ENCODE measurements at places on chromosomes 13 and 19. TPM values are rescaled to one million over a fixed set of nuclear protein-coding genes. Genes with fewer than 3 reads are reported as not detected.

DNA sequence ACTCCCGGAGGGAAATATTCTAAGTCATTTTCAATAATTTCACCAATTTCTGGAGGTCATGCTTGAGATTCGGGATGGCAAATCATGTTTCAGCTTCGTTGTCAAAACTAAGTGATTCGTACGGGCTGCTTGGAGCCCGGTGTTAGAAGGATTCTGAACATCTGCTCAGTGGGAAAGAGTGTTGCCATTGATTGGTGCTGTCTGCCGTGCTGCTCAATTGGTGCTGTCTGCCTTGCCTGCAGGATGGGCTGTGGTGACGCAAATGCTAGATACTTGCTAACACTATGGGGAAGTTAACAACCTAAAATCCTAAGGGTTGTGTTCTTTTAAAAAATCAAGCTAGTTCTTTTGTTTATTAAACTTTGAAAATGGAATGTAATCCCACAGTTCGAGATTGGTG lies 17.3 kb upstream of the CACNG8 start:
- DNase-seq, result no peak

DNA sequence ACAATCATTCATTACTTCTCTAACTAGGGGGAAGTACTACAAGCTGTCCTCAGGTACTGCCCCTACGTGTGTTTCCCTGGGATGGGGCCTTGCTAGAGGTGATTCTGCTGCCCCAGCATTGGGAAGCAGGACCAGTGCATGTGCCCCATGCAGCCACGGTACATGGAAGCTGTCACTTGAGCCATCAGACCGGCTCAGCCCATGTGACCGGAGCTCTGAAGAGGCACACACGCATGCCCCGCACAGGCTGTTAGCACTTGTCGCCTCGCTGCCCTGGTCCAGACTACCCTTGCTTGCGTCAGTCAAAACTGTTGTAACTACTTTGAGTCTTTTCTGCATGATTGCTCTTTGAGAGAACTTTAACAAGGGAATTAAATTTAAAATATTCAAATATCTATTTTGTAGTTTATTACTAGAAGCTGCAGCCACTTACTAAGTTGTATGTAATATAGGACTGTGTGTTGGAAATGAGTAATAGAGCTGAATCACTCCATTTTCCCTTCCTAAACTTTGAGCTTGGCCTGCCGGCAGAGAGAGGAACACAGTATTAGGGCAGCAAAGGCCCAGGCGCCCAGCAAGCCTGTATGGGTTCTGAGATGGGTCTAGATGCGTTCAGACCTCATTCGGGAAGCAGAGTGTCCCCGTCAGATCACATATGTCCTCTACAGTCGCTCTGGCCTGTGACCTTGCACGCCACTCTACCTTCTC lies 42.2 kb downstream of the DHRS12 start:
- DNase-seq, result no peak

DNA sequence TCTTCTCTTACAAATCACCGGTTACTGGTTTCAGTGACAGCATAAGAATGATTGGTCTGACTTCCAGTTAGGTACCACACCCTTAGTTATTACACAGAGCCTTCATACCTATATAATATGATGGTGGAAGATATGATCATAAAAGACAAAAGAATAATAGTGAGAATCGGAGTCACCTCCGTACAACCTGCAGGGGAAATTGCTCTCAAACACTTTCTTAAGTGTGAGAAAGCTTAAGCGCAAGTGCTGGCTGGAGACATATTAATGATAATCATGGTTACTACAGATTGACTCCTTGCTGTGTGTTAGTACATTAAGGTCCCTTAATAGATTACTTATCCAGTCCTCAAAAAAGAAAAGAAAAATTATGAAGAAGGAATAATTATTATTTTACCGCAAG lies 1.8 kb upstream of the LHFPL6 start:
- no peak for DNase-seq

- no peak for DNase-seq
These were observed 6.0 kb upstream of the FFAR1 start for GRCh38 chr19:35341565-35342225.

- peak; percentile 100 for DNase-seq
These were observed 720 bp upstream of the HNRNPL start for GRCh38 chr19:38850436-38850975.

DNA sequence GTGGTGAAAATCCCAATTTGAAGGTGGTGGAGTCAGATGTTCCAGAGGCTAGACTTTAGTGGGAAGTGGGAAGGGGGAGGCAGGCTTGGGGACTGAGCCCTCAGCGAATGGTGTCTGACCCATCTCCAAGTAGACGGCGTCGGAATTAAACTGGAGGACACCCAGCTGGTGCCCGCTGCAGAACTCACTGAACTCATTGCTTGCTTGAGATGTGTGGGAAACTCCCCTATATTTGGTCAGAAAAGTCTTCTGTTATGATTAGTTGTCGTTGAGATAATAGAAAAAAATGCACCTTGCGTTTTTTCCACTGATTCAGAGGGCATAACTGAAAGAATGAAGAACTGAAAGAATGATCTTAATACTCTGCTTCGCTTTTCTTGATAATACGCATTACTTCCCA lies 871 bp upstream of the ZNF583 start:
- no peak for DNase-seq

DNA sequence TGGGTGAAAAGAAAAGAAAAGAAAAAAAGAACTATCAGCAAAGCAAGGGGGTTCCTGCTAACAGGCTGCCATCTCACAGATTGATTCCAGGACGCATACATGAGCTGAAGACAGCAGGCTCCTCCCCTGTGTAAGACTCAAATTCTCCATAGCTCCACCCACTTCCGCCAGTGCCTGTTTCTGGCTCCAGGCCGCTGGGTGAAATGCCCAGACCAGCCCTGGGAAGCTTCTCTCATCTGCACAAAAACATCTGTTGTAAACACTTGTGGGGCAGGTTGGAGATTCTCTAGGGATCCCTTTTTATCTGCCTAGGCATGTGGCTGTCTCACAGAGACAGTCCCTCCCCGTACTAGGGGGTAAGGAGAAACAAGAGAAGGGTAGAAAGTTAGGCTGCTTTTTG lies 1054.4 kb upstream of the SPRY2 start:
- DNase-seq, result no peak

GRCh38 chr13:106609116-106609515 lies 41.2 kb upstream of the ARGLU1 start:
- DNase-seq, result no peak

DNA sequence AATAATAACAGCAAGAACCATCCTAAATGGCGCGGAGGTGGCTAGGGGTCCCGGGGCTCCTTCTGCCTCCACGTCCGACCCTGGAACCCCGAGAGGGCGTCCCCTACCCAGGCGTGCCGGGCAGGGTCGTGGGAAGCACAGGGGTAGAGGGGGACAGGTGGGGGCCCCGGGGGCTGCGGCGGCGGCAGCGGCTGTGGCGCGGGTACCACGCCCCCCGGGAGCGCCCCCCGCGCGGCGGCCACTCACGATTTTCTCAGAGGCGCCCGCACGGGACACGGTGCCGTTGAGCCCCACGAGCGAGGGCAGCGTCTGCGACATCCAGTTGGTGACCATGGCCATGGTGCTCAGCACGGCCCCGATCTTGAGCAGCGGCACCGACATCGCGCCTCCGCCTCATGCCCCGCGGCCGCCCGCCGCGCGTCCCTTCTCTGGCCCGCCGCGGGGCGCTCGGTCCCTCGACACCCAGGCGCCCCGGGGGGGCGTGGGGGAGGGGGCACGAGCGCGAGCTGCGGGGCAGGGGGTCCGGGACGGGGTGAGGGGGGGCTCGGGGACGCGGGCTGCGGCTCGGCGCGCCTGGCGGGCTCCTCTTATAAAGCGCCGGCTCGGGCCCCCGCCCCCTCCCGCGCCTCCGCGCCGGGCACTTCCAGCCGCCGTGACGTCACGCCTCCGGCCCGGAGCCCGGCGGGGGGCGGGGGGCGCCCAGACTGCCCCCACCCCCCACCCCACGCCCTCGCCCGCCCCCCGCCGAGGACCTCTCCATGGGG lies 22.9 kb downstream of the OLFM2 start:
- no peak for DNase-seq

DNA sequence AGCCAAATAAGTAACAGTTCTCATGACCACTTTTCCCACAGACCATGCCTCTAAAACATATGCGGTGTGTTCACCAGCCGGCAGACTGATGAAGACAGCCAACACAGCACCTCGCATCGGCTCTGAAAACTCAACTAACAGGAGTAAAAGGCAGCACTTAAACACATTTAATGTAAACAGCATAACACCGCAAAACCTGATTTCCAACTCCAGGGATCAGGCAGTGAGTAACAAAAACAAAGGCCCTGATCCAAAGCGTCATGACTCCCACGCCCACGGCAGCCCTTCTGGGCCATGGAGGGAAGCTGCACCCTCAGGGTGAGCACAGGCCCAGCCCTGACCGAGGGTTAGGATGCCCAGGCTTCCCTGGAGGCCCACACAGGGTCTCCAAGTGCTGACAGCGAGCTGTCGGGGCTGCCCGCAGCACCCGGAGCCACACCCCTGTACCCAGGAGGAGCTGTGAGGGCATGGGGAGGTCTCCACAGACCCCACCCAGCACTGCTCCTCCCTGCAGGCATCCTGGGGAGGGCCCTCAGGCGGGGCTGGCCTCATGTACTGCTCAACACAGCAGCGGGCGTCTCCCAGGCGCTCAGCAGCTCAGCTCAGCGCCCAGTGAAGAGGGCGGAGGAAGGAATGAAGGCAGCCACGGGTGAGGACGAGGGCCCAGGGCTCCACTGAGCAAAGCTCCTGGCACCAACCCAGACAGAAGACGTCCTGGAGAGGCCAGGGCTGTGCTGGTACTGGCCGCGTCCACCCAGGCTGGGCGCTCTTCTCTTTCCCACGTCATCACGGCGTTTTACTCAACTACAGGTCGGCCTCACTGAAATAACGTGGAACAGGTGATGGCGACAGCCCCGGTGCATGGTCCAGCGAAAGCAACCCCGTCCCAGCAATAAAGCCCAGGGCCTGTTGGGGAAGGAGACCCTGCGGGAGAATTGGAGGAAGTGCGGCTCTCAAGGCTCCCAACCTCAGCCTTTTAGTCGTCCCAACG lies 53.7 kb downstream of the RASA3 start:
- no peak for DNase-seq

GRCh38 chr13:112952759-112953551 lies 16.1 kb upstream of the MCF2L start:
- no peak for DNase-seq

Gene ELANE
- polyA plus RNA-seq, result 0.40 TPM

Gene OLFM2
- polyA plus RNA-seq, result 29.8 TPM

Gene NDFIP2
- 26.8 TPM for polyA plus RNA-seq

Gene CCNA1
- 0.54 TPM for polyA plus RNA-seq

Gene OVOL3
- polyA plus RNA-seq, result not detected

Data from forelimb muscle (tissue), 1 donor.